ENCODE measurements at places on chromosomes 6 and 20.

- peaks cover 33% of the 10 kb centered on the region for H3K4me1 ChIP-seq
- H3K36me3 ChIP-seq, result no peaks in the 10 kb centered on the region
- peak overlapping the region; percentile 99 for H3K27ac ChIP-seq
- peak overlapping the region; percentile 56 for H3K4me3 ChIP-seq
- peak; percentile 93 for DNase-seq
- no peaks in the 10 kb centered on the region for H3K27me3 ChIP-seq
Observed at GRCh38 chr6:82396964-82397751, 33.5 kb downstream of the TPBG start.

GRCh38 chr20:10708351-10709185, 34.8 kb upstream of the JAG1 start:
- H3K27ac ChIP-seq, result peak overlapping the region; percentile 79
- no peaks in the 10 kb centered on the region for H3K27me3 ChIP-seq
- DNase-seq, result peak; percentile 92
- no peaks in the 10 kb centered on the region for H3K36me3 ChIP-seq
- peaks cover 52% of the 10 kb centered on the region for H3K4me1 ChIP-seq
- H3K4me3 ChIP-seq, result no peak overlapping the region

- peak; percentile 71 for DNase-seq
- no peaks in the 10 kb centered on the region for H3K27me3 ChIP-seq
- no peak overlapping the region for H3K27ac ChIP-seq
- H3K4me1 ChIP-seq, result no peaks in the 10 kb centered on the region
- H3K36me3 ChIP-seq, result peaks cover 55% of the 10 kb centered on the region
- H3K4me3 ChIP-seq, result no peak overlapping the region
Observed at GRCh38 chr20:24160563-24161281, 172.1 kb upstream of the GGTLC1 start.

- H3K4me1 ChIP-seq, result no peaks in the 10 kb centered on the region
- H3K27me3 ChIP-seq, result peaks cover 38% of the 10 kb centered on the region
- H3K36me3 ChIP-seq, result no peaks in the 10 kb centered on the region
- H3K4me3 ChIP-seq, result no peak overlapping the region
Observed at GRCh38 chr6:125562156-125562555, 187.3 kb upstream of the HEY2 start.

GRCh38 chr20:19045371-19045770, 167.1 kb upstream of the SLC24A3 start:
- no peak overlapping the region for H3K27ac ChIP-seq
- no peak overlapping the region for H3K4me3 ChIP-seq
- H3K4me1 ChIP-seq, result peaks cover 16% of the 10 kb centered on the region

GRCh38 chr6:148415511-148416260, 73.0 kb downstream of the SASH1 start:
- no peak overlapping the region for H3K27ac ChIP-seq
- no peak for DNase-seq
- H3K36me3 ChIP-seq, result no peaks in the 10 kb centered on the region
- no peaks in the 10 kb centered on the region for H3K27me3 ChIP-seq
- H3K4me1 ChIP-seq, result peaks cover 11% of the 10 kb centered on the region
- H3K4me3 ChIP-seq, result no peak overlapping the region

DNA sequence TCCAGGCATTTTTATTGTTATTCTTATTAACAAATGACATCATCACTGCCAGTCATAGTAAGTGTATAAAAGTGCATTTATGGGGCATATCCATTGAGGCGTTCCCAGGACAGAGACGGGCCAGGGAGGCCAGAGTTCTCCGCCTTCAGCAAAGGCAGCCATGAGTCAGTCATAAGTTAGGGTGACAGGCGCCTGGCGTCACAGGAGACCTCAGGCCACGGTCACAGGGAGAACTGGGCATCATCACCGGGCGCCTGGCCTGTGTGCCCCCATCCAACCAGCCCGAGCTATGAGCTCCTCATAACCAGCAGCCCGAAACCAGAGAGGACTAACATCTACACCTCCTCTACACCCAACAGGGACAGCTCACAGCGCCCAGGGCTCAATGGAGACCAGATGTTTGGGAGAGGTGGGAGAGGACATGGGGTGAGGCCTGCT, 259.2 kb downstream of the DLL1 start:
- H3K36me3 ChIP-seq, result no peaks in the 10 kb centered on the region
- H3K27me3 ChIP-seq, result no peaks in the 10 kb centered on the region
- peak overlapping the region; percentile 74 for H3K27ac ChIP-seq
- peak; percentile 42 for DNase-seq
- peaks cover 29% of the 10 kb centered on the region for H3K4me1 ChIP-seq
- H3K4me3 ChIP-seq, result no peak overlapping the region

- H3K4me1 ChIP-seq, result no peaks in the 10 kb centered on the region
- no peaks in the 10 kb centered on the region for H3K36me3 ChIP-seq
- no peak overlapping the region for H3K27ac ChIP-seq
- no peak overlapping the region for H3K4me3 ChIP-seq
- DNase-seq, result no peak
Observed at GRCh38 chr20:51154708-51155690, 132.1 kb upstream of the KCNG1 start.

DNA sequence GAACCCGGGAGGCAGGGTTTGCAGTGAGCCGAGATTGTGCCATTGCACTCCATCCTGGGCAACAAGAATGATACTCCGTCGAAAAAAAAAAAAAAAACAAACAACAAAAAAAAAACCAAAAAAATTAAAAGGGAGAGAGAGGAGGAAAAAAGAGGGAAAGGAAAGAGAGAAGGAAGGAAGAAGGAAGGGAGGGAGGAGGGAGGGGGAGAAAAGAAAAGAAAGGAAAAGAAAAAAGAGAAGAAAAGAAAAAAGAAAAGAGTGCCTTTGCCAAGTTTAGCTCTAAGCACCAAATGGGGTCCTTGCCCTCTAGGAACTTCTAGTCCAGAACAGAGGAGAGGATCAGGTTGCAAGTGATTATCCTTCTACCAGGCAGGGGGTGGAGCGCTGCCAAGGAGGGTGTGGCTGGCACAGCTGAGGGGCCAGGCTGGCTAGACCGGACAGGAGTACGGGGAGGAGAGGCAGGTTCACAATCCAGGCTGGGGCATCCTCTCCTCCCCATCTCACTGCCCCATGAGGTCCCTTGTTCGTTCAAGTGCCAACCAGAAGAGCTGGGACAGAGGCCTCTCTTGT, 19.1 kb downstream of the GNAS start:
- H3K36me3 ChIP-seq, result no peaks in the 10 kb centered on the region
- no peak overlapping the region for H3K27ac ChIP-seq
- DNase-seq, result peak; percentile 41

DNA sequence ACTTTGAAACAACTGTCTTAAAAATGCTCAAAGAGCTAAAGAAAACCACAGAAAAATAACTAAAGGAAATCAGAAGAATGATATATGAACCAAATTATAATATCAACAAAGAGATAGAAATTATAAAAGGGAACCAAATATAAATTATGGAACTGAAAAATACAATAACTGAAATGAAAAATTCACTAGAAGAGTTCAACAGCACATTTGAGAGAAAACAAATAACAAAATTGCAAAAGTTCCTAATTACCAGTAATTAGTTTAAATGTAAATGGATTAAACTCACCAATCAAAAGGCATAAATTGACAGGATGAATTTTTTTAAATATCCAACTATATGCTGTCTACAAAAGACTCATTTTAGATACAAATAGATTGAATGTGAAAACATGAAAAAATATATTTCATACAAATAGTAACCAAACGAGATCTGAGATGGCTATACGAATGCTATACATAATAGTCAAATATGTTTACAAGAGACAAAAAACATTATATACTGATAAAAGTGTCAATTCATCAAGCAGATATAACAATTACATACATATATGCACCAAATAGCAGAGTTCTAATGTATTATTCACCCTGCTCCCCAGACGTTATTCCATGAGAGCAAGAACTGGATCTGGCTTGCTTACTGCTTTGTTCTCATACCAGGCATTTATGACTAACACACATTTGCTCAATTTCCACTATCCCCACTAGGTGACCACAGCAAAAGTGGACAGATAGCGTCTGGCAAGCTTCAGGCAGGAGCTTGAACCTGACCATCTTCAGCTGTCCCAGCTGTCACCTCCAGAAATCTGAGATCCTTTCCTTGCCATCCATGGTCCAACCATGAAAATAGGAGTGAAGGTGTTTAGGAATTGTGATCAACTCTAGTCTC, 72.4 kb upstream of the SIRPA start:
- H3K4me1 ChIP-seq, result peaks cover 7% of the 10 kb centered on the region
- H3K4me3 ChIP-seq, result no peak overlapping the region
- no peak for DNase-seq
- H3K36me3 ChIP-seq, result no peaks in the 10 kb centered on the region
- H3K27ac ChIP-seq, result no peak overlapping the region

DNA sequence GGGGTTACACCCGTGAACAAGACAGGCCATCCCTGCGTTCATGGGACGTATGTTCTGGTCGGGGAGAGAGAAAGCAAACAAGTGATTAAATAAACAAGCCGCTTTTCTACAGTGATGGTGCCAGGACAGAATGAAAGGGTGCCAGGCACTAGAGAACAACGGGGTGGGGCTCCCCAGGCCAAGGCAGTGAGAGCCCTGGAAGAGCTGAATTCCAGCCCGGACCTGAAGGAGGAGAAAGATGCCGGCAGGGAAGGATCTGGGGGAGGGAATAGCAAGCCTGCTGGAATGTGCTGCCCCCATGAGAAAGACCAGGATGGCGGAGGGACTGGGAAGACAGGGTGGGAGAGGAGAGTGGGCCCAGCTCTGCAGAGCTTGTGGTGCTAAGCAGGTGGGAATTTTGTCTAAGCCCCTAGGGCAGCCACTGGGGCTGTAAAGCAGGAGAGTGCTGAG, 7.5 kb downstream of the SNAI1 start:
- H3K27me3 ChIP-seq, result no peaks in the 10 kb centered on the region
- H3K4me1 ChIP-seq, result peaks cover 7% of the 10 kb centered on the region
- DNase-seq, result no peak

GRCh38 chr6:121389419-121389818, 46.0 kb upstream of the GJA1 start:
- no peaks in the 10 kb centered on the region for H3K4me1 ChIP-seq
- no peak overlapping the region for H3K27ac ChIP-seq
- H3K36me3 ChIP-seq, result no peaks in the 10 kb centered on the region

- H3K27me3 ChIP-seq, result no peaks in the 10 kb centered on the region
- peaks cover 24% of the 10 kb centered on the region for H3K4me1 ChIP-seq
- no peak overlapping the region for H3K4me3 ChIP-seq
- DNase-seq, result peak; percentile 66
- H3K27ac ChIP-seq, result no peak overlapping the region
Observed at GRCh38 chr6:37099442-37099841, 70.5 kb upstream of the PIM1 start.

DNA sequence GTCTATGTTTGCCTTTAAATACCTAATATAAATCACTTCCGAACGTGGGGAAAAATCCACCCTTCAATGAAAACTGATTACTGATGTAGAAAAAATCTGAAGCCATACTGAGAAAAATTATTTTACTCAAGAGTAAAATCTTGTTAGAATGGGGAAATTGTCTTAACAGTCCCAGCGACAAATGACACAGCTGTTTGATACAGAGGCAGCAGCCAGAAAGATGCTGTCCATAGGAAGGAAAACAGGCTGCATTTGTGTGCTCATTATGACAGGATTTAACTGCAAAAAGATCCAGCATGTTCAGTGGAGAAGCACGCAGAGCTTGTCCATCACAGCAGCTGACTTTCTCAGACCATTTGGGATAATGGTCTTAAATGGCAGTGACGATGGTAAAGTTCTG, 443.0 kb downstream of the TFAP2B start:
- no peaks in the 10 kb centered on the region for H3K36me3 ChIP-seq
- DNase-seq, result no peak
- H3K27ac ChIP-seq, result no peak overlapping the region
- H3K27me3 ChIP-seq, result peaks cover 6% of the 10 kb centered on the region
- H3K4me1 ChIP-seq, result no peaks in the 10 kb centered on the region

DNA sequence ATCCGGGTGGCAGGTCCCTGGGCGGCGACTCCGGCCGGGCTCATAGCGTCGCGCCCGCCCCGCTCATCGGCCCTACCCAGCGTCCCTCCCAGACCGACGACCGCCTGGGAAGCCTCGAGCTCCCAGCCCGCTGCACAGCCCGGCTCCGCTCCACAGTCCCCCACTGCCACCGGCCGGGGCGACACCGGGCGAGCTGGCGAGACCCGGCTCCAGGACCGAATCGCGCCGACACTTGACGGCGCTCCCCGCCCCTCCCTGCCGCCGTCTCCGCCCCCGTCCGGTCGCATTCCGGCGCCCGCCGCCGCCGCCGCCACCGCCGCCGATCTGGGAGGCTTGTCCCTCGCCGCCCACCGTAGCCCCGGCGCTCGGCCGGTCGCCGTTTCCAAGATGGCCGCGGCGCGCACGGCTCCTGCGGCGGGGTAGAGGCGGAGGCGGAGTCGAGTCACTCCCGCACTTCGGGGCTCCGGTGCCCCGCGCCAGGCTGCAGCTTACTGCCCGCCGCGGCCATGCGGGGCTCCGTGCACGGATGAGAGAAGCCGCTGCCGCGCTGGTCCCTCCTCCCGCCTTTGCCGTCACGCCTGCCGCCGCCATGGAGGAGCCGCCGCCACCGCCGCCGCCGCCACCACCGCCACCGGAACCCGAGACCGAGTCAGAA, at the start of gene MAP3K4:
TSS of gene MAP3K4 (plus strand) at position 364 of the 655 bp plus-strand sequence. CDS start at position 527, 163 bp downstream.
- peaks cover 18% of the 10 kb centered on the region for H3K4me1 ChIP-seq
- H3K4me3 ChIP-seq, result peak within 1 kb of the TSS; percentile 88
- H3K27me3 ChIP-seq, result no peaks in the 10 kb centered on the region
- H3K27ac ChIP-seq, result peak within 1 kb of the TSS; percentile 82
- DNase-seq, result peak; percentile 62

DNA sequence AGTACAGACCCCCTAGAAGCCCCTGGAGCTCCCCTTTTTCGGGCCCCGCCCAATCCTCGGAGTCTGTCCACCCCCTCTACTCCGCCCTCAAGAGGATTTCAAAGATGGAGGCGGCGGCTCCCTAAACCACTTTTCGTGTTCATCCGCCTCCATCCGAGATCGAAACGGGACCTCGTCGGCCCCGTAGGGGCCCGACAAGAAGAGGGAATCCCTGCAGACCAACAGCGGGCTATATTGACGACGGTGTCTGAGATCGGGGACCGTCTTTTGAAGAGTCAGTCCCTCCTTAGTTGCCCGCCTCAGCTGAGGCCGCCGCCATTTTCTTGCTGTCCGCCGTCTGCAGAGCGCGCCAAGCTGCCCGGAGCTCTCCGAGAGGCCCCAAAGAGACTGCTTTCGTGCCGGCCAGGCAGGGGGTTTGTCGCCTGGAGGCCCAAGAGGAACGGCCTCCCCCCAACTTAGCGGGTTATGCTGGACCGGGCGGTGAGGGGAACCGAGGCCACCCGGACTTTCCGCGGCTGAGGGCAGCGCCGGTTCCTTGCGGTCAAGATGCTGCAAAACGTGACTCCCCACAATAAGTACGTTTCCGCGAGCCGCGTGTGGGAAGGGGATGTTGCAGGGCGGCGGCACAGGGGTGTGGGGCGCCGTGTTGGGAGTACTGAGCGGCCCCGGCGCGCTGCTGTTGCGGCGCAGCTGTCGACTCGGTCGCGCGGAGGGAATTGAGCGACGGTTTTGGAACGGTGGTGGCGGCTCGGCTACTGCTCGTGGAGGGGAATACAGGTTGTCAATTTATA, 4.2 kb downstream of the BRD2 start:
- H3K4me1 ChIP-seq, result peaks cover 45% of the 10 kb centered on the region
- 0 out of 2 replicates have a peak overlapping the region, but pooled peaks have one; percentile 99 for H3K27ac ChIP-seq
- peak overlapping the region; percentile 98 for H3K4me3 ChIP-seq
- peaks cover 55% of the 10 kb centered on the region for H3K36me3 ChIP-seq

- no peak for DNase-seq
- no peak overlapping the region for H3K27ac ChIP-seq
- H3K36me3 ChIP-seq, result no peaks in the 10 kb centered on the region
- peaks cover 4% of the 10 kb centered on the region for H3K4me1 ChIP-seq
Observed at GRCh38 chr6:31143148-31143547, 4.3 kb upstream of the PSORS1C2 start.

GRCh38 chr20:9457136-9457535, 57.3 kb upstream of the LAMP5 start:
- H3K36me3 ChIP-seq, result 0 out of 2 replicates have a peak, but pooled peaks cover 8% of the 10 kb centered on the region
- peaks cover 16% of the 10 kb centered on the region for H3K4me1 ChIP-seq
- no peak overlapping the region for H3K27ac ChIP-seq
- no peak overlapping the region for H3K4me3 ChIP-seq
- H3K27me3 ChIP-seq, result no peaks in the 10 kb centered on the region
- no peak for DNase-seq
